ENCODE measurements at places on chromosomes 3 and 15.

DNA sequence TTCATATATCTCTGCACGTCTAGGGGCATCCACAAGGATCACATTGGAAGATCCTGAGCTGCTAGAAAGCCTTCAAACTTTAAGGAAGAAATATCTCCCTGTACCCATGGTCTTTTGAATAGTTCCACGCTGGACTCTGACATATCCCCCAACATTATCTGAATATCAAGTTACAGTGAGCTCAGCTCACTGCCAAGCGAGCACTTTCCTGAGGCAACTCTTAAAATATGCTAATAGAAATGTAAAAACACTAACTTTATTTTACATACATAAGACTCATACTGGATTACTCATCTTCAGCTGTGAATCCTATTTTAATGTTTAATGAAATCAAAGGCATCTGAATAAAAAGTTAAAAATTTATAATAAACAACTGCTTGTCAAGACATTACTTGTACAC, 420.2 kb upstream of the CCDC54 start:
- no peak for DNase-seq

DNA sequence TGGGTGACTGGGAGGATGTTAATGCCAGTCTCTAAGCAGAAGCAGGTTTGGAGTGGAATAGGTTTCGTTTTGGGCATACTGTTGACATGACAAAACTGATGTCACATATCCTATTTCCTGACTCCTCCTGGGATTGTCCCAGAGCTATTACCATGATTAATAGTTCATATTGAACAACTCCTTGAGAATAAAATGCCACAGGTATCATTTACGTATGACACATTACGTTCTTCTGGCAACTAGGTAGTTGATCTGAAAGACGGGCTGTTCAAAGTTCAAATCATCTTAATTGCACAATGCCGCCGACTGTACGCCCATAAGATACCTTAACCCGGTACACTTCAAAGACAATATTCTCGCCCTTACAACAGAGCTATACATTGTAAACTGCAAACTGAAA, 1.4 kb upstream of the RAB5A start:
- DNase-seq: no peak

GRCh38 chr15:31081588-31082250, 19.8 kb downstream of the TRPM1 start:
- DNase-seq: no peak

- DNase-seq: no peak
These were observed 2.6 kb downstream of the LTF start for GRCh38 chr3:46462111-46462510.

GRCh38 chr3:58188173-58188564, 22.6 kb downstream of the DNASE1L3 start:
- DNase-seq: no peak

- DNase-seq: no peak
These were observed 191.1 kb downstream of the PDZRN3 start for GRCh38 chr3:73433687-73434086.

- no peak for DNase-seq
These were observed 31.1 kb downstream of the FILIP1L start for GRCh38 chr3:100083209-100083608.

GRCh38 chr15:91589360-91589759, 264.1 kb upstream of the SLCO3A1 start:
- no peak for DNase-seq

DNA sequence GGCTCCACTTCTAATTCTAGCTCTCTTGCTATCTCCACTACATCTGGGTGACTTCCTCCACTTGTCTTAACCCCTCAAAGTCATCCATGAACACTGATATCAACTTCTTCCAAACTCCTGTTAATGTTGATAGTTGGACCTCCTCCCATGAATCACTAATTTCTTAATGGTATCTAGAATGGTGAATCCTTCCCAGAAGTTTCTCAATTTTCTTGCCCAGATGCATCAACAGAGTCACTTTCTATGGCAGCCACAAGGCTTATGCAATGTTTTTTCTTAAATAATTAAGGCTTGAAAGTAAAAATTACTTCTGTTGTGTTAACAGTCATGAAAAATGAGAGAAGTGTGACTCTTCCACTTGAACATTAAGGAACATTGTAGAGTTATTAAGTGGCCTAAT, 164.3 kb downstream of the PCCB start:
- DNase-seq: no peak

DNA sequence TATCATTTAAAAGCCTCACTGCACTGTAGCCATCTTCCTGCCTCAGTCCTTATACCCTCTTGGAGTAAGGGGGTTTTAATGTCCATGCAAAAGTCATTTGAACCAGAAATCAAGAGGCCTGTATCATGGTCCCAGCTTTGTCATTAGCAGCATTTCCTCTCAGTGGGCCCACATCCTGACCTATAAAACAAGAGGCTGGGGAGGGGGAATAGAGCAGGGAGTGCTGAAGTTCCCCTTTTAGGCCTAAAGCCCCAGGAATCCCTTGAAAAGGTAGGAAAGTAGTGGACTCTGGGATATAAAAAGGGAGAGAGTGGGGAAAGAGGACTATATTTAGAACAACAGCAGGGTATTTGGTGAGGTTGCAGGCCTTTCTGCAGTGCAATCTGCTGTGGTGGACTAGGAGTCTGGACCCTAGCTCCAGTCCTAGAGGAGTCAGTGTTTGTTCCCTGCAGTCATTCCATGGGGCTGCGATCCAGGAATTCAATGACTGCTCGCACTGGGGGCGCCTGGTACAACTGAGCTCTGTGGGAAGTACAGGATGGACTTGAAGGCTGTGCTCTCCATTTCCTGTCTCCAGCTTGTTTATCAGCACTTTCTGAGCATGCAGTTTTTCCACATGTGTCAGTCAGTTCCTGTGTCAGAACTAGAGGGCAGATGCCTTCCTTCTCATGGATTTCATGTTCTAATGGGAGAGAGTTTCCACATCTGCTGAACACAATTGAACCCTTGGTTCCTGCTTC, 46.8 kb downstream of the PDHB start:
- DNase-seq: no peak
